ENCODE measurements at places on chromosomes 1 and 21. TPM values are rescaled to one million over a fixed set of nuclear protein-coding genes. Genes with fewer than 3 reads are reported as not detected.
A peak's percentile ranks its signal among the peaks of the same experiment; 100 is the strongest.

CYYR1 gene
- 21.6 TPM for total RNA-seq

CLEC20A gene
- total RNA-seq: not detected

PLA2G2A gene
- total RNA-seq: 69.0 TPM

PLA2G2C gene
- not detected for total RNA-seq

GPR61 gene
- 0.08 TPM for total RNA-seq

CYP4A22 gene
- total RNA-seq: not detected

OR6K3 gene
- not detected for total RNA-seq

DNA sequence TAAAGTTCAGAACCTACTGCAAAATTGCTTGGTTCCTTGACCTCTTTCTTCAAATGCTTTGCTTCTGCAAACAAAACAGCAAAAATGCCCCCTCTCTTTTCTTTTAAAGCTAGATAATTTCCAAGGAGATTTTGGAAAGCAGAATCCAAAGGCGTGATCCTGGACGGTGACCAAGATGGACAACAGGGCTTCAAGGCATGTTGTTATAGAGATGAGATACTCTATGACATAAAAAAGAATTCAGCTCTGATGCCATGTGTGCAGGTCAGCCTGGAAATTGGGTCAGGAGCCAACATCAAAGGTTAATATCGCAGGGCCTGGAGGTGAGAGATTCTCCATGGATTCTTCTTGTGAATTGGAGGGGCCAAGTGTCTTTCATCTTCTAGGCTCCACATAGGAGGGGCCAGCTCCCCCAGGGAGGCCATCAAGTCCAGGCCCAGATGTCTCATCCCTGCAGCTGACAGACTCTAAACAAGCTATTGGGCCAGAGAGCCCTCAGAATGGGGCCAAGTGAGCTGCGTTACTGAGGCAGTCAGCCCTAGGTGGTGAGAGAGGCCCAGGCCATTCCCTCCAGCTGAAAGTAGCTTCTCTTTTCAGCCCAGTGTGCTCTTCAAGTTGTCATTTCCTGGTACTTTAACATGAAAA, 45.5 kb downstream of the NMNAT2 start:
- no peaks in the 10 kb centered on the region for H3K36me3 ChIP-seq
- no peak overlapping the region for H3K27ac ChIP-seq
- H3K4me3 ChIP-seq: no peak overlapping the region
- no peak for DNase-seq
- H3K4me1 ChIP-seq: peaks cover 9% of the 10 kb centered on the region

- DNase-seq: no peak
- no peak overlapping the region for H3K4me3 ChIP-seq
- H3K4me1 ChIP-seq: peaks cover 19% of the 10 kb centered on the region
- H3K27ac ChIP-seq: no peak overlapping the region
- no peaks in the 10 kb centered on the region for H3K36me3 ChIP-seq
- no peaks in the 10 kb centered on the region for H3K27me3 ChIP-seq
Measured at GRCh38 chr1:152169366-152170025, 10.5 kb upstream of the RPTN start.

GRCh38 chr1:161723459-161724141, 2.3 kb downstream of the FCRLB start:
- H3K27me3 ChIP-seq: peaks cover 28% of the 10 kb centered on the region
- no peak for DNase-seq
- no peaks in the 10 kb centered on the region for H3K36me3 ChIP-seq

DNA sequence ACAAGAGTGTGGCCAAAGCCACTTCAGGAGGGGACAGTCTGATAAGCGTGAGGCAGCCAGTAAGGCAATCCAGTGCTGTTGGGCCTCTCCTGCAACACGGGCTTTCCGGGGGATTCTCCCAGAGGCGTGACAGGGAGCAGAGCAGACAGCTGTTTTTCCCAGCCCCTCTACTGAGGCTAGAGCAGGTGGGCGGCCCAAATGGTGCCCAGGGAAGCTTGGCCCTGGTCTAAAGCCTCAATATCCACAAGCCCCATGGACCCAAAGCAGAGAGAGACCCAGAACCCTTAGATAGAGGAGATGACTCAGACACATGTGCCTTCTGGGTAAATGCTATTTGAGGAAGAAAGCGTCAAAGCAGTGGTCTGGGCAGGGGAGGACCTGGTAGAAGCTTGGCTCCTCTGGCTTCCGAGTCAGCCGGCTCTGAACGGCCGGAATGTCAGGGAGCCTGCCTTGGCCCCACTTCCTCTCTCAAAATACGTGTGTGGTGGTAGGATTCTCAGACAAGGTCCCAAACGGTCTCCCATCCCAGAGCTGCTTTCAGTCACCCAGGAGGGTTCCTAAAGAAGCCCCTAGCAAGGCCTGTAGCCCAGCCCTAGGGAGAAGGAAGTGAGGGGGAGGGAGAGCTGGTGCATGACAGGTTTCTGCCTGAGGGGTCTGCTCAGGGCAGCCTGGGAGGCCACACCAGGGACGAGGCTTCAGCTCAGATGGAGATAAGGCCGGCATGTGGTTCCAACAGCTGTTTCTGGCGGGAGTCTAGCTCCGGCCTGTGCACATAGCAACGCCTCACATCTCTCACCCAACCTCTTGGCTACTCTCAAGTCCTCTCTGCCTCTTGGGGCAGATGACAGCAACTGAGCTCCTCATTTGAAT, 28.8 kb downstream of the PIK3C2B start:
- no peaks in the 10 kb centered on the region for H3K27me3 ChIP-seq
- DNase-seq: no peak
- H3K36me3 ChIP-seq: peaks cover 20% of the 10 kb centered on the region
- H3K4me3 ChIP-seq: peak overlapping the region; percentile 58
- peaks cover 93% of the 10 kb centered on the region for H3K4me1 ChIP-seq

DNA sequence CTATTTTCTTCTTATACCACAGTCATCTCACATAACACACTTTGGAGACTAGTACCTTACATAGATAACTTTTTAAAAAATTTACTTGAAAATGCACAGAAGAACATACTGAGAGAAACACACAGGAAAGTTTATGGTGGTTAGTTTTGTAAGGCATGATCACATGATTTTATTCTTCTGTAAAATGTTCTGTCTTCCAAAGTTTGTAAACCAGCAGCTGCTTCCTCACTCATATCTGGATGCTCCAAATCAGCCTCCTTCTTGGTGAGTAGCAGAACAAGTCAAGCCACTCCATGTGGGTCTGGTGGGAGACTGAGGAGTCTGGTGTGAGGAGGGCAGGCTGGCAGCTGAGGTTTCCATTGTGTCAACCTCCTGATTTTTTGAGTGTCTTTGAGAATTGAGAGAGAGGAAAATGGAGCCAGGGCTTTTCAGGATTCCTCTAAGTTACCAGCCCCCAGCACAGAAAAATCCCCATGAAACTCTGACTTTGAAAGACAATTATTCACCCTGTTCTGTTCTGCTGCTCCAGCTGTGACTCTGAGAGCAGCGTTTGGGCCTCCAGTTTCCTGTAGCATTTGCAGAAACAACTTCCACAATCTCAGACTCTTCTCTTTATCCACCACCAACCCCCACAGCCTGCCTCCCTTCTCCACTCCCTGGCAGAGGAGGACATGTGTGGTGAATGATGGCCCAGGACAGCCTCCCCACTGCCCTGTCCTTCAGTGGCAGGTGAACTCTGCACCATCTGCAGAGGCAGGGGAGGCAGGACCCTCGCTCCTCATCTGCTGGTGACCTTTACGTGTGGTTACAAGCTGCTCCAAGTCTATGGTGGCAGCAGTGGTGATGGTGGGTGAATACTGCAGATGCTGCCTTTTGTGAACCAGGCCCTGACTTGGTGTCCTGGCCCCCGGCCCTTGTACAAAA, 82.3 kb downstream of the FCRL5 start:
- H3K4me3 ChIP-seq: no peak overlapping the region
- peaks cover 37% of the 10 kb centered on the region for H3K27me3 ChIP-seq
- no peaks in the 10 kb centered on the region for H3K36me3 ChIP-seq

GRCh38 chr1:61184040-61184713, 101.8 kb downstream of the NFIA start:
- peak overlapping the region; percentile 62 for H3K4me3 ChIP-seq
- H3K27ac ChIP-seq: peak overlapping the region; percentile 93
- H3K27me3 ChIP-seq: no peaks in the 10 kb centered on the region
- H3K36me3 ChIP-seq: no peaks in the 10 kb centered on the region
- peaks cover 91% of the 10 kb centered on the region for H3K4me1 ChIP-seq
- DNase-seq: peak; percentile 93

DNA sequence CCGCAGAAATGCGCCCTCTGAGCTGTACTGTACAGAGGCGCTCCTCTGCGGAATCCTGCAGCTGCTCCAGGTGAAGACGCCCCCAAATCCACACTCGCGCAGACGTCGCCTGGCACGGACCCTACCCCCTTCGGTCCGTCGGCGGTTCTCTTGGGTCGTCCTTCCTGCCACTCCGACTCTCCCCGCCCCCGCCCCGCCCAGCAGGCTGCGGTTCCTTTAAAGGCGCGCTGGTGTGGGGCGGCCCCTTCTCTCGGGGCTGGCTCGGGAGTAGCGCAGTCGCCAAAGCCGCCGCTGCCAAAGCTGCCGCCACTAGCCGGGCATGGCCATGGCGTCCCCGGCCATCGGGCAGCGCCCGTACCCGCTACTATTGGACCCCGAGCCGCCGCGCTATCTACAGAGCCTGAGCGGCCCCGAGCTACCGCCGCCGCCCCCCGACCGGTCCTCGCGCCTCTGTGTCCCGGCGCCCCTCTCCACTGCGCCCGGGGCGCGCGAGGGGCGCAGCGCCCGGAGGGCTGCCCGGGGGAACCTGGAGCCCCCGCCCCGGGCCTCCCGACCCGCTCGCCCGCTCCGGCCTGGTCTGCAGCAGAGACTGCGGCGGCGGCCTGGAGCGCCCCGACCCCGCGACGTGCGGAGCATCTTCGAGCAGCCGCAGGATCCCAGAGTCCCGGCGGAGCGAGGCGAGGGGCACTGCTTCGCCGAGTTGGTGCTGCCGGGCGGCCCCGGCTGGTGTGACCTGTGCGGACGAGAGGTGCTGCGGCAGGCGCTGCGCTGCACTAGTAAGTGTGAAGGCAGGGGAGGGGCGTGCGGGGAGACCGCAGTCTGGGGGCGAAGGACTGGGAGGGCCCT, at the start of gene RASSF5:
RASSF5 (plus strand) TSS at position 248 of the 846 bp plus-strand sequence; CDS start at position 320, 72 bp downstream.
- peak within 1 kb of the TSS; percentile 79 for H3K4me3 ChIP-seq
- H3K27ac ChIP-seq: no peak within 1 kb of the TSS
- peak; percentile 86 for DNase-seq
- peaks cover 26% of the 10 kb centered on the region for H3K27me3 ChIP-seq

- H3K4me3 ChIP-seq: peak overlapping the region; percentile 92
- H3K4me1 ChIP-seq: peaks cover 62% of the 10 kb centered on the region
- DNase-seq: no peak
Measured at GRCh38 chr1:87336623-87337067, 8.0 kb downstream of the LMO4 start.

- no peak overlapping the region for H3K27ac ChIP-seq
- H3K4me3 ChIP-seq: no peak overlapping the region
- no peaks in the 10 kb centered on the region for H3K4me1 ChIP-seq
- H3K36me3 ChIP-seq: no peaks in the 10 kb centered on the region
- no peak for DNase-seq
Measured at GRCh38 chr1:78688697-78689096, 39.1 kb downstream of the IFI44 start.

Measured in left ventricle myocardium inferior (tissue), 1 donor.